Daoy (cell line): ENCODE measurements at places on chromosomes 7 and 10.

DNA sequence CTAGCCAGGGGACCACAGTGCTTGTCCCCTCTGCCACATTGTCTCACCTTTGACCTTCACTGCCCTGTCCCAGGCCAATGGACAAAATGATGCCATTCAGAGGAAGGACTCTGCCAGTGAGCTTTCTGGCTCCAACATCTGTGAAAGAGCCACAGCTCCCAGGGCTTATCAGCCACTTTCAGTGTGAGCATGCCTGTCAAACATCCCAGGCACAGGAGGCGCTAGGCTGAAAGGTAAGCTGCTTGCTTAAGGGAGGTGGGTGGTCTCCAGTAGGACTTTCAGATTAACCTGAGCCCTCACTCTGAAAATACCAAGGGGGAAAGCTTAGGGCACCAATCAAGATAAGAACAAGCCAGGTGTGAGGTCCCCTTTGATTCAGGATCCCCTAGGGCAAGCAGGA, 59.8 kb upstream of the GDF10 start:
- no peak for DNase-seq

GRCh38 chr10:88122145-88122544, 258.7 kb downstream of the PTEN start:
- DNase-seq: no peak

GRCh38 chr10:28471652-28472050, 61.3 kb upstream of the WAC start:
- DNase-seq: no peak

- DNase-seq: no peak
Measured at GRCh38 chr7:27952456-27953285, 212.7 kb downstream of the TAX1BP1 start.

DNA sequence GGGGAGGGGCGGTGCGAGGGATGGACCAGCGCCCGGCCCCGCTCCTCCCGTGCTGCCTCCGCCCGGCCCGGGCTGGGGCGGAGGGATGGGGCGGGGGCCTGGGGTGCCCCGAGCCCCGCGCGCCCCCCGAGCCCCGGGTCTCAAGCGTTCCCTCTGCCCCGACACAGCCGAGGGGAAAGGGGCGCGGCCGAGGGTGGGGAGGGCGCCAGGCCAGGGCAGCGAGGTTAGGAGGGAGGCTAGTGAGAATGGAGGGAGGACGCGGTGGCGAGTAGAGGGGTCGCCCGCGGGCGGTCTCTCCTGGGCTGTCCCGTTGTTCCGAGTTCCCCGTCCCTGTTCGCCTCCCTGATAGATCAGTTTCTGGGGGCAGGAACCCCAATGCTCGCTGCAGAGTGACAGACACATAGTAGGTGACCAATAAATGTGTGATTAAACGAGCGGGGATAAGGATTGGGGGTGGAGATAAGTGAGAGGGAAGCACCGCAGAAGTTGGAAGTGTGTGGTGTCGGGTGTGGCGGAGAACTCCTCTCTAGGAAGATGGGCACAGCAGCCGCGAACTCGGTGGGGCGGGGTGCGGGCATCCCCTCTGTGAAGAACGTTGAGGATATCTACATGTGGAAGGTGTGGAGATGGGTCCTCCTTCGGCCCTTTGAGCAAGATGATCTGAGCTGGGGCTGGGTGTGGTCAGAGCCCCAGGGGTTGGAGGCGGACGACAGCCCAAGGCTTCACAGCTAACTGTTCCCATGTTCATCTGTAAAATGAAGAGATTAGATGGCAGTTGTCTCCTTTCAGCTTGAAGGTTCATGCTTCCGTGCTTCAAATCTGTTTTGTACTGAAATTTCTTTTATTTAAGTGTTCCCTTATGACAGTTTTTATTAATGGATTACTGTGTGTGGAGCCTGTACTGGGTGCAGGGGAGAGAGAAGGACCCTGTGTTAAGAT, 580 bp downstream of the ZNF775 start:
- DNase-seq: peak; percentile 55

GRCh38 chr7:140562926-140563481, 77.6 kb downstream of the DENND2A start:
- DNase-seq: no peak

GRCh38 chr7:38955892-38956291, 21.8 kb upstream of the POU6F2 start:
- DNase-seq: no peak

- DNase-seq: no peak
Measured at GRCh38 chr10:102382871-102383270, 12.6 kb upstream of the NFKB2 start.

DNA sequence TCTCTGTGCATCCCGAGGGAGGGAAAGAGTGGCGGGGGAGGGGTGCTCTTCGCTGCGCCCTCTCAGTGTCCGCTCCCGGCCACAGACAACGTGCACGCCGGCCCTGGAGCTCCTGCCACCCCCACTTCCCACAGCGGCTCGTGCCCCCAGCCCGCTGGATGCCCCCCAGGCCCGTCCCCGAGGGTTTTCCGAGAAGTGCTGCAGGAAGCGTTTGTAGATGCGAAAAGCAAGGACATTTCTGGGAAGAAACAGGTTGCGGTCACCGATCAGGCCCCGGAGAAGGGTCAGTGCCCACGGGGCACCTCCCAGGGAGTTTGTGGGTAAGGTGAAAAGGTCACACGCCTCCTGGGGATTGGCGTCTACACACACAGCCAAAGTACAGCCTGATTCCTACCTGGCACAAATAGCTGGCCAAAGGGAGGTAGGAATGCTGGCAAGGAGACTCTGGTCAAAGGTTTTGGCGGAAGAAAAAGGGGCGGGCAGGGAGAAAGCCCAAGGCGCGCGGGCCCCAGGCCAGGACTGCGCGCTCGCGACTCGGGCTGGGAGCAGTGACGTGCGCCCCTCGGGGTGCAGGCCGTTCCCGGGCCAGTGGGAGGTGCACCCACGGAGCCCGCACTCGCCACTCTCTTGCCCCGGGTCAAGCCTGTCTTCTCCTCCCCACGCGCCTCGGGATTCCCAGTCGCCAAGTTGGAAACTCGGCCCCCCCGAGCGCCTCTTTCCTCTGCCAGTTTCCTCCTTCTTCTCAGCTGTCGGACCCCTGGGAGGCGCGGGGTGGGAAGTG, 1.5 kb upstream of the NRP1 start:
- peak; percentile 75 for DNase-seq

GRCh38 chr7:85489498-85489897, 302.6 kb upstream of the SEMA3D start:
- DNase-seq: peak; percentile 78

- DNase-seq: no peak
Measured at GRCh38 chr7:114923403-114923713, 1.5 kb downstream of the MDFIC start.

DNA sequence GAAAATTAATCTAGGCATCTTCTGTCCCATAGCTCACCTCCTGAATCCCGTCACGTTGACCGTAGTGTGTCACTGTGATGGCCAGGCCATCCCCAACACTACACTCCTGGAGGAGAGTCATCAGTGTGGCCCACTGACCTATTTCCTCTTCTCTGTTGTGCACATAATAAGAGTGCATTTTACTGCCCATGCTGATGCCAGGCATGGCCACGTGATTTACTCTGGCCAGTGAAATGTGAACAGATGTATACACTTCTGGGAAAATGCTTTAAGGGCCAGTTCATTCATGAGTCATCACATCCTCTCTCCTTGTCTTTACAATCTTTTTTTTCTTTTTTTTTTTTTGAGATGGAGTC, 101.9 kb upstream of the PIP4K2A start:
- peak; percentile 88 for DNase-seq

DNA sequence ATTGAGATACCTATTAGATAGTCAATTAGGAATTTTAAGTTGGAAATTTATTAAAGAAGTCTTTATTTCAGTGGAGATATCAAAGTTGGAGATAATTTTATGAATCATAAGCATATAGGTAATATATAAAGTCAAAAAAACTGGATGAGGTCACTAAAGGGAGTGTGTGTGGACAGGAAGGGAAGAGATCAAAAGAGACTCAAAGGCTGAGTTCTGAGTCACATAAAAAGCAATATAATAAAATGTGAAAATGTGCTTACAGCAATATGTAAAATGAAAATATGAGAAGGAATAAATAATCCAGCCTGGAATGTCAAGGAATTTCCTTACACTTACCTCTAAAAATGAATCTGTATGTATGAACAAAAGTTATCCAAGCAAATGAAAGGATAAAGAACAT, 583.3 kb upstream of the SORCS1 start:
- no peak for DNase-seq

DNA sequence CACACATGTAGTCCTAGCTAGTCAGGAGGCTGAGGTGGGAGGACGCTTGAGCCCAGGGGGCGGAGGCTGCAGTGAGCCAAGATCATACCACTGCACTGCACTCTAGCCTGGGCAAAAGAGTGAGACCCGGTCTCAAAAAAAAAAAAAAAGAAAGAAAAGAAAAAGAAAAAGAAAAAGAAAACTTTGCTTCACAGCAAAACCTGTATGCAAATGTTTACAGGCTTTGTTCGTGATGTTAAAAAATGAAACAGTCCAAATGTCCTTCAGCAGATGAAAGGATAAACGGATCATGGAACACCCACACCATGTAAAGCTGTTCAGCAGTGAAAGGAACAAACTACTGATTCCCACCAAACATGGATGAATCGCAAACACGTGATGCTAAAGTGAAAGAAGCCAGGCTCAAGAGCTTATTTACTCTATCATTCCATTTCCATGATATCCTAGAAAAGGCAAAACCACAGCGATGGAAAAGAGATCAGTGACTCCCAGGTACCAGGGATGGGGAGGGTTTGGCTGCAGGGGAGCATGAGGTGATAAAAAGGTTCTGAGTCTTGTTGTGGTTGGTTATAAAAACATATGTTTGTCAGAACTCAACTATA, 15.1 kb downstream of the LRRC20 start:
- DNase-seq: peak; percentile 63

DNA sequence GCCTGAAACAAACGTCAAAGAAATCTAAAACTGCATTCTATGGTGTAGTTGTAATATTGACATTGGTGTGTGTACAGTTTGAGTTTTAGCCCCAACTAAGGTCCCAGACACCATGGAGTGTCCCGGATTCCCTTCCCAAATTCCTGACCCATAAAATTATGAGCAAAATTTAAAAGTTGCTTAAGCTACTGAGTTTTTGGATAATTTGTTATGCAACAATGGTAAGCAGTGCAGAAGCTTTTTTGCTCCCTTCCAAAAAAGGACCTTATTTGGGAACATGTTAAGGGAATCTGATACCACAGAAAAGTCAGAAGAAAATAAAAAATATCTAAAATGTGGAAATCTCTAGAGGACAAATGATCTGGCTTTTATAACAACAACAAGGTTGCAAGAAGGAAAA, 63.3 kb upstream of the KMT2E start:
- no peak for DNase-seq

- DNase-seq: no peak
Measured at GRCh38 chr10:34222359-34222758, 592.7 kb downstream of the PARD3 start.

DNA sequence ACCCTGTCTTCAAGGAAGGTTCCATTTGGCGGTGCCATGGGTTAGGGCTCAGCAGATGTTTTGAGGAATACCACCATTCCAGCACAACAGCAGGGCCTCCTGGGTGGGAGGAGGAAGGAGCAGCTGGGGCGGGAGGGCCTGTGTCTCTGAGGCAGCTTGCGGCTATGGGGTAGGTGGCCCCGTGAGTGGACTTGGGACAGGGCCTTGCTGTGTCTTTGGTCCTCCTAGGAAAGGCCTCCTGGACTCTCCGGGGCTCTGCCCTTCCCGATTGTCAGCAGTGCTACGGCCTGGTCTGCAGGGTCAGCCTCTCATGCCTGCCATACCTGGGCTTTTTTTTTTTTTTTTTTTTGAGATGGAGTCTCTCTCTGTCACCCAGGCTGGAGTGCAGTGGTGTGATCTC, 96.7 kb downstream of the PAXIP1 start:
- no peak for DNase-seq

DNA sequence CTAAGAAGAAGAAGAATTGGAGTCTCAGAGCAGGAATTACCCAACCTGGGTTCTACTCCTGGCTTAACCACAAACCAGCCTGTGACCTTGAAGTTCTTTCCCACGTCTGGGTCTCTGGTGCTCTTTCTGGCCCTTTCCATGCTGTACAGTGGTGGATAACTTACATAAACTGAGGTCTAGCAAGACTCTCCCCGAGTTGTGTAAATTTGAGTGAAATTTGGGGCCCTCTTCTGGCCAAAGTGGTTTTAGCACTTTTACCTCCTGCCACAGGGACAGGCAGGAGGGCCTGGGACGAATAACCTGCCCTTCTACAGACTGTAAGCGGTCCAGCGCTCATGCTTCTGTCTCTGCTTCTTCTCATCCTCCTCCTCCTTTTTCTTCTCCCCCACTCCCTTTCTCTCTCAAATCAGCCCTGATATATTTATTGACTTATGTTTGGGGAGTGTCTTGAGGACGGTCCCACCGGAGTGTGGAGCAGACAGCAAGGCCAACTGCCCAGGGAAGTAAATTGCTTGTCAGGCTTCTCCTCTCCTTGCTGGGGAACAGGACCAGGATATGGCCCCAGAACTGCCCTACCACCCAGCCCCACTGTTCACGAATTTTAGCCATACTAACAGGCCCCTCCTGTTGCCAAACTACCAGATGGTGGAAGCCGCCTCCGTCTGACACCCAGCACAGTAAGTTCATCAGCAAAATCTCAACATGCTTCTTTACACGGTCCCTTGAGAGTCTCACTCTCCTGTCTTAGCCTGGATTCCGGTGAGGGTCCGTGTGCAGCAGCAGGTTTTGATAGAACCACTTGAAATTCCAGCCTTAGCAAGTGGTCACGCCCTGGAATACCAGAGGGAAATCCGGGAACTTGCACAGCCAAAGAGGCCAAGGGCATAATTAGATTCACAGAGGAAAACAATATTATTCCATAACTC, 4.0 kb upstream of the SH3PXD2A start:
- peak; percentile 45 for DNase-seq

DNA sequence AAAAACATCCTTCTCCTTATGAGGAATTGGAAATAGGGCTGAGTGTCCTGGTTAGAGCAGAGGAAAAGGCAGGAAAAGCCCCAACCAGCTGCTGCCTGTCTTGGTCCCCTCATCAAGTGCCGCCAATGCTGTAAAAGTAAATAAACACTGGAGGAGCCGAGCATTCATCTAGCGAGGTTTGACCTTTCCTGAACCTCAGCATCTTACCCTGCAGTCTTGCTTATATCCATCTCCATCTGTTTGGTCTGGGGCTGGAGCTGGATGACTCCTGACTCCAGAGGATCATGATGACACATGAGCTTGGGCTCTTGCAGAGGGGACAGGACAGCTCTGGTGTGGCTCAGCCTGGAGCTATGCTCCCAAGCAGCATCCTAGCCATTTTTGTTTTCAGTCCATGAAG, 501.1 kb downstream of the TNS3 start:
- DNase-seq: no peak

GRCh38 chr10:112792487-112793201, 157.4 kb upstream of the TCF7L2 start:
- DNase-seq: no peak

GRCh38 chr10:89440226-89441009, 26.1 kb downstream of the IFIT5 start:
- no peak for DNase-seq

- peak; percentile 76 for DNase-seq
Measured at GRCh38 chr7:152735443-152736004, 24.0 kb upstream of the ACTR3B start.

- DNase-seq: peak; percentile 75
Measured at GRCh38 chr7:13990319-13990983, 985 bp upstream of the ETV1 start.

GRCh38 chr10:9645404-9645803, 1372.3 kb upstream of the CELF2 start:
- DNase-seq: no peak

GRCh38 chr10:5545778-5546710, 21.3 kb downstream of the CALML3 start:
- DNase-seq: peak; percentile 86

GRCh38 chr10:26336979-26337378, 101.2 kb upstream of the APBB1IP start:
- no peak for DNase-seq
